ENCODE measurements at places on chromosomes 2 and 18.

DNA sequence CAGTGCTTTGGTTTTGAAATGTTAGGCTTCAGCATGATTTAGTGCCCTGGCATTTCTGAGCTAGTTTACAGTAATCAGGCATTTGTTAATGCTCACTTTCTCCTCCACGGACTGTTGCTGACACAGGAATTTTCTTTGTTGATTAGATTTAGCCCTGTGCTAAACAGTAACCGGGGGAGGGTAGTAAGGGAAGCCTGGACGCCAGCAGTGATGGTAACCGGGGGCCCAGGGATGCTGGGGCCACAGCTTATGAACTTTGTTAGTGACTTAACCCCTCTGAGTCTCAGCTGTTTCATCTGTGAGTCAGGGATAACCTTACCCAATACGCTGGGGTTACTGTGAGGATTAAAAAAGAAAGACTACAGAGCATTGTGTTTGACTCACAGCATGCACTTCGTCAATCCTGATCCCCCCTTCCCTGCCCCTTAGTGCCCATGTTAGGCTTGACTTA lies 33.5 kb downstream of the KLHL29 start:
- DNase-seq = no peak

DNA sequence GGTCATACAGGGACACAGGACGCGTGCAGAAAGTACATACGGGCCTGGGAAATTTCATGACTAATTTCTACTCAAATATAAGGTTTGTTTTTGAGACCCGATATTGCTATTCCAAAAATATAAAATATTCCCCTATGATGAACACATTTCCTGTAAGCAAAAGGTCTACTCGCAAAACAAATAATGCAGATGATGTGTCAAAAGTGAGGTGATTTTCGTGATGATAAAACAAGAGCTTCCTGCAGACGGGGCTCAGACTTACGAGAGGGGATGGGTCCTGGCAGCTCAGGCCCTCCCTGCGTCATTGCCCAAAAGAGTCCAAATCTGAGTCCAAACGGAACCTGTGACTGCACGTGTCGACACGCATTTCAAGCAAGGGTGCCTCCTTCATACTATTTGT lies 62.7 kb downstream of the MBP start:
- DNase-seq = no peak

DNA sequence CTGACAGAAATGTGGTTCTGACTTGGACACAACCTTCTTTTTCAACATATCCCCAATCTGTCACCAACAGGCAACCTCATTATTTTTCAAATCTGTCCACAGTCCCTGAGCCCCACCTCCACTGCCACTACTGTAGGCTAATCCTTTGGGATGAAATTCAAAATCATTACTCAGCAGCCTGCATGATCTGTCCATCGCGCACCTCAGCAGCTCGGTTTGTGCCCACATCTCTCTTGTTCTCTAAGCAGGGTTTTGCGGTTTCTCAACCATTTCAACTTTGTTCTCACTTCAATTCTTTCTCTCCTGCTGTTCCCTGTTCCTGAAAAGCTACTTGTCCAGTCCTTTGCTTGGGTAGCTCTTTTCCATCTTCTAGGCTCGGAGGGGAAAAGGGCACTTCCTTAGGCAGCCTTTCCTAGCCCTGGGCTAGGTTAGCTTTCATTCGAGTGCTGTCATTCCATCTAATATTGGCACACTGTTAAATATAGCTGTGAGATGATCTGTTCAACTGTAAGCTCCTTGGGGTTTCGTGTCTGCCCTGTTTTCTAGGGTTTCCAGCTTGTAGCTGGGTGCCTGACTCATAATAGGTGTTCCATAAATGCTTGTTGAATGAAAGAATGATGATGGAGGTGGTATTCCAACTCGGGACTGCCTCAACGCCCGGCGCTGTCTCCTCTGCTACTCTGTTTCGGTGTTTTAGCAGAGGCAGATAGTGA lies 653 bp upstream of the ANKAR start:
- no peak for DNase-seq

DNA sequence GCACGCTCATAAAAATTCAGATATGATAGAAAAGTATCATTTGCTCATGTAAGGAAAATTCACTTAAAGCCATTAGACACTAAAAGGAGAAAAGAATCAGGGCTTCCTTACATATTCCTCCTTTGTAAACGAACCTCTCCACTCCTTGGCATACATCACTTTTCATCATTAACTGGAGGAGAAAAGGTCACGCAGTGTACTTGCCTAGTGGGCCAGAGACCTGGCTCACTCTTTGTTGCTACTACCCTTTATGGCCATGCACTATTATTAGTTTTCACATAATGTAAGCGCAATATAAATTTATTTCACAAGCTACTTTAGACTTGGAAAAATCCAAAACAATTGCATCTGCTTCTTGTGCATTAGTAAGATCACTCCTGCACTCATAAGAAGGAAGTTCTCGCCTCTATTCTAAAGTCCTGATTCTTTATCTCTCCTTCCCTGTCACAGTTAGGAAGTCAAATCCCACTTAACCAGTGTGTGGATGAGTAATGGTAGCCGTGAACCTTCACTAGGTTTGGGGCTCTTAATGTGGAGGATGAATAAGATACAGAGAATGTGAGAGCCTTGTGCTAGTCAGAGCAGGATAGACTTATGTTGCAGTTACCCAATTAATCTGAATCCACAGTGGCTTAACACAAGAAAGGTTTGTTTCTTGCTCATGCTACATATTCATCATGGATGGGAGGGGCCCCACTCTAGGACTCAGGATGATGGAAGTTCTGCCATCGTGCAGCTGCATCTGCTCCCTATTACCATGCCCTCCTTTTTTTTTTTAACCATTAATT lies 115.0 kb upstream of the GLS start:
- DNase-seq = peak; percentile 16

GRCh38 chr18:74731097-74731496 lies 133.4 kb downstream of the ZNF407 start:
- DNase-seq = no peak

DNA sequence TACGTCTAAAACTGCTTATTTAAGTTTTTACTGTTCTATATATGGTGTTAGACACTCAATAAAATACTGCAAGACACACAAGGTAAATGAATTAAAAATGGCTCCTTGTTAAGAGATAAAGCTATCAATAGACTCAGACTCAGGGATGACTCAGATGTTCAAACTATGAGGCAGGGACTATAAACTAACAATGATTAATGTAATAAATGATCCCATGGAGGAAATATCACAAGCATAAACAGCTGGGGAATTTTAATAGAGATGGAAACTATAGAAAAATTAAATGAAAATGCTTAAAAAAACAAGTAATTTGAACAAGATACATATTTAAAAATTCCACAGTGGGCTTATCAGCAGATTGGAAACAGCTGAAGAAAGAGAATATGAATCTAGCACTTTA lies 650.8 kb downstream of the DCDC2C start:
- DNase-seq = no peak

GRCh38 chr18:51425475-51425874 lies 228.0 kb upstream of the MEX3C start:
- DNase-seq = no peak

GRCh38 chr2:24400207-24400907 lies 40.0 kb upstream of the ITSN2 start:
- DNase-seq = no peak

GRCh38 chr18:69172046-69172445 lies 228.6 kb upstream of the DOK6 start:
- DNase-seq = no peak

DNA sequence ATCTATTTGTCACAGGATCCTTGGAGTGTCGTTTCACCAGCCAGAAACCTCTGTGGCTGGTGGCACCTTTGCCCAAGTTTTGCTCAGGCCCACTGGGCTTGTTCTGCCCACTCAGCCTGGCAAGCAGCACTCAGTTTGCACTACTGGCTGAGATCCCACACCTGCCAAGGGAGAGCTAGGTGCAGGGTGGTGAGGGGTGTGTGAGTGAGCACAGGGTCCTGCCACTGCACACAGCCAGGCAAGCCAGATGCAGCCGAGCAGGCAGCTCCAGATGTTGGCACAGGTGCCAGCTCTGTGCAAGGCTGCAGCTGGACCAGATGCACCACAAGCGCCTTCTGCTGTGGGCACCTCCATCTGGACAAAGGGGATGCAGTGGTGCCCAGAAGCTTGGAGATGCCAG lies 281.7 kb upstream of the UBE2E3 start:
- DNase-seq = no peak

GRCh38 chr2:97911922-97912575 lies 83.7 kb downstream of the TMEM131 start:
- DNase-seq = no peak

DNA sequence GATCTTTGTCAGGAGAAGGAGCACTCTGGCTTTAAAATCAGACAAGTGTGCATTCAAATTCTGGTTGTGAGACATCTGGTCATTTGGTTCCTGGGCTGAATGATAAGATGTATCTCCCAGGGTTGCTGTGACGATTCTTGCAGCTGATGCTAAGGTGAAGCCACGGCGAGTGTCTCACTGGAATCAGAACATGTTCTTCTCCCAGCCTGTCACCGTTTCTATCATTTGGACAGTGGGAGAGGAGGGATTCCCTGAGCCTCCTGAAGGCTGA lies 68.3 kb downstream of the NCK2 start:
- no peak for DNase-seq

DNA sequence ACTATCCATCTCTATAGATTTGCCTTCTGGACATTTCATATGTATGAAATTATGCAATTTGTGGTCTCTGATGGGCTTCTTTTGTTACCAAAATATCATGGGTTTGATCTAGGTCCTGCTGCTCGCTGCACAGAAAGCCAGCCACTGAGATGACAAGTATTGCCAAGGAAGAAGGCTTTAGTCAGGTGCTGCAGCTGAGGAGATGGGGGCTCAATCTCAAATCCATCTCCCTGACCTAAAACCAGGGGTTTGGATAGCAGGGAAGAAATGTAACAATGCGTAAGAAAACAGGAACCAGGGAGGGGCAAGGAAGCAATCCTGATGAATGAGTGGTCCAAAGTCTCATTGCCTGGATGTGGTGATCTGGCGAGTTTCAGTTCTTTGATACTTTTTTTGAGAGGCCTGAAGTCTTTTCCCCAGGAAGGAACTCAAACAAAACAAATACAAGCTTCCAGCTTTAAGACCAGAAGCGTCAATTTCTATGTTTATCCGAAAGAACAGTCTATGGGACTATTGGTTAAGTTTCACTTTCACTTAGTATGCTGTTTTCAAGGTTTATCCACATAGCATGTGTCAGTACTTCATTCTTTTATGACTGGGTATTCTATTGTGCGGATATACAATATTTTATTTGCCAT lies 3.4 kb upstream of the CKAP2L start:
- no peak for DNase-seq

- DNase-seq = no peak
These were observed 64.0 kb downstream of the AAK1 start for GRCh38 chr2:69579536-69579935.

- peak; percentile 25 for DNase-seq
These were observed 30.9 kb downstream of the STK39 start for GRCh38 chr2:168216351-168217005.

DNA sequence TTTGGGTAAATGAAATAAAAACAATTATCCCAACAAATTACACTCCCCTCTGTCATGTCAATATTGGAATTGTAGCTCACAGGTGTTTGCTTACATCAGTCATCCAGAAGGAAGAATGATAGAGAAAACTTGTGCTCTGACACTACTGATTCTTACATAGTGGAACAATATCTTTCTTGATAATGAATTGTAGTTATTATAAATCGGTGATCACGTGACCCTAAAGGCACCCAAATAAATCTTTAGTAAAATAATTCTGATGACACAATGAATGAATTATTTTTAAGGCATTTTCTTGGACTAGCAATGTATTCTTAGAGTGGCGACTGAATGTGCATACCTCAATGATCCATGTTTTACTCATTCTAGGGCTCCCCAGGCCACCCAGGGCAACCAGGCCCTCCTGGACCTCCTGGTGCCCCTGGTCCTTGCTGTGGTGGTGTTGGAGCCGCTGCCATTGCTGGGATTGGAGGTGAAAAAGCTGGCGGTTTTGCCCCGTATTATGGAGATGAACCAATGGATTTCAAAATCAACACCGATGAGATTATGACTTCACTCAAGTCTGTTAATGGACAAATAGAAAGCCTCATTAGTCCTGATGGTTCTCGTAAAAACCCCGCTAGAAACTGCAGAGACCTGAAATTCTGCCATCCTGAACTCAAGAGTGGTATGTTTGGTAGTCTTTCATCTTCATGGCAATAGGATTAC lies 34.5 kb downstream of the COL3A1 start:
- no peak for DNase-seq

- DNase-seq = no peak
These were observed 39.0 kb downstream of the EN1 start for GRCh38 chr2:118808429-118808809.

DNA sequence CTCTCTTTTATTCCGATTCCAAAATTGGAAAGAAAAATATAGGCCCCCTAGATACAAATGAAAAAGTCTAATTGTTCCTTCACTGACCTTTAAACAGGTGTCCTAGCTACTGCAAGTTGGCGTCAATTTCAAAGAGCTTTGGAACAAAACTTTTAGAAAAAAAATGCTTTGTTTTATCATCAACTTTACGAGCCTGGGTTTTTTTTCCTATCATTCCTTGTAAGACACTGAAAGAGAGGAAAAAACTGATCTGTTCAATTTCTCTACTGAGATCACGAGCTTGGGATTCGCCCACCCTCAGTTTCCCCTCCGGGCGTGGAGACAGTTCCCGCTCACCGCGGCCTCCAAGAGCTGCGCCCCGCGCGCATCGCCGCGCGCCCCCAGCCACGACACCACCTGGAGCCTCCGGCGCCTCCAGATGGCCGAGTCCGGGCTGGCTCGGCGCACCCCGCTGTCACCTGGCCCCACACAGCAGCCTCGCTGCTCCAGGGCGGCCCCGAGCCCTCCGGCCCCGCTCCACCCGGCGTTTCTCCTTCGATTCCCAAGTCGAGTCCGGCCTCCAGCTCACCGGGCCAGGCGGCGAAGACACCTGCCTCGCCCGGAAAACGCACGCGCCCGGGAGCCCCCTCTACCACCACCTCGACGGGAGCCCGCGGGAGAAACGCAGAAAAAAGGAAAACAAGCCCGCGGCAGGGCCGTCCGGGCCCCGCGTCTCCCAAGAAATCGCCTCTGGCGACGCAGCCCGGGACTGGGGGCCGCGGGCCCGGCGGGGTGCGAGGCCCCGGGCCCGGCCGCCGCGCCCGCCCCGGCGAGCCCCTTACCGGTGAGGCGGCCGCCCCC lies 656 bp downstream of the TBC1D8 start:
- DNase-seq = peak; percentile 41

DNA sequence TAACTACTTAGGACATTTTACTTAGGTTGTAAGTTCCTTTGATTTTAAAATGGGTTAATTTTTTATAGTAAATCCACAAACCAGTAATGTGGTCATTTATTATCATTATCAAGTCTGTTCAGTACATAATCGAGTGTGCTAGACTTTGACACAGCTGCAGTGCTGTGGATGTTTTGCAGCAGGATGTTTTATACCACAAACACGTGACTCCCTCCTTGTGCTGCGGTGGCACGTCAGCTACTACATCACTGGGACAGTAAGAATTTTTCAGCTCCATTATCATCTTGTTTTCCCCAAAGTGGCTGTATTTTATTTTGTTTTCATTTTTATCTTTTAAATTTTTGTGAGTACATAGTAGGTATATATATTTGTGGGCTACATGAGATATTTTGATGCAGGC lies 70.0 kb downstream of the ATP9B start:
- no peak for DNase-seq

Data from SW480 (cell line).